Activated T-helper 1 cell treated with anti-CD3 and anti-CD28 coated beads, Interleukin-2, amount 50 U/mL, for 16 hours (primary cell): ENCODE measurements at places on chromosomes 12 and 14.

DNA sequence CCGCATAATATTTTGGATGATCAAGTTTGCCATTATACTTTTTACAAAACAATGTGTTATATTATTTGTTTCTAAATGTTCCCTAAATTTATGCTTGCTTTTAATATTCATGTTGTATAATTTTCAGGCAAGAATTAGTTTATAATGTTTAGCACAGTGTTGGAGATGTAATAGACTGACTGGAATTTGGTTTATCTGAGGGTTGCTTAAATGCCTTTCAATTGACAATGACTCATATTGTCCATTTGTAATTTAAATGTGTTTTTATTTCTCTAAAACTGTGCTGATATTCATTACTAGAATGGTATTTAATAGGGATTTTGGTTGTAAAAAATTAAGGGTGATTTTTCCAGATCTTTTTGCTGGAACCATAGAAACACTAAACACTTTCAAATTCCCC, 788.4 kb downstream of the SLC6A15 start:
- DNase-seq, result no peak

DNA sequence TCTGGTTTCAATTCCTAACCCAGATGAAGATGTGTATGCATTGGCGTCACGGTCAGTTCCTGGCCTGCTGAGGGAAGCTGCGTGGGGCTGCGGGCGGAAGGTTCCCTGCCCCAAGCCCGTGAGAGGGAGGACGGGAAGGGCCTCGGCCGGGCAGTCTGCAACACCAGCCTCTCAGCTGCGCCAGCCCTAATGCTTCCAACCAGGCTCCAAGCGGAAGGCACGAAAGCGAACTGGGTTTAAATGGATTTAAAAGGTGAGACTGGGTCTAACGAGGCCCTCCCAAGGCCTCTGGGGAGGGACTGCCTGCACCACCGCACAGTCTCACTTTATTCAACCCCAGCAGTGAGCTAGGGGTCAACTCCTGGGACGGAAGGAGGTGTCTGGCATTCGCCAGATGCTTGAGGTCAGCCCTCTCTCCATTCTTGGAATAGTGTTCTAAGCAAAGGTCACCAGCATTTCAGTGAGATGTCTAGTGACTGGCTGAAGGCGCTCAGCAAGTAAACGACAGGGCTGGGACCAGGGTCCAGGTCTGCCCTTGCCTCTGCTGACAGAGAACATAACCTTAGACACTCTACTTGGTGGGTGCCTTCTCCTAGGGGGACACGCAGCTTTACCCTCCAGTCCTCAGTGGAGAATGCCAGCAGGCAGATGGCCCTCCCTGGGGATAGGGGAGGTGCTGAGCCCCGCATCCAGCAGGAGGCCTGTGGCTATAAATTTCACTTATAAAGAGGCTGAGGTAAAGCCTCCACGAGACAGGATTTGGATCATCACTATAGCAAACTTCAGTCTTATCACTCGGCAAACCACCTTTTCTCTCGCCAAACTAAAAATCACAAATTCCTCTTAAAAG, 92.2 kb downstream of the PIWIL1 start:
- no peak for DNase-seq

DNA sequence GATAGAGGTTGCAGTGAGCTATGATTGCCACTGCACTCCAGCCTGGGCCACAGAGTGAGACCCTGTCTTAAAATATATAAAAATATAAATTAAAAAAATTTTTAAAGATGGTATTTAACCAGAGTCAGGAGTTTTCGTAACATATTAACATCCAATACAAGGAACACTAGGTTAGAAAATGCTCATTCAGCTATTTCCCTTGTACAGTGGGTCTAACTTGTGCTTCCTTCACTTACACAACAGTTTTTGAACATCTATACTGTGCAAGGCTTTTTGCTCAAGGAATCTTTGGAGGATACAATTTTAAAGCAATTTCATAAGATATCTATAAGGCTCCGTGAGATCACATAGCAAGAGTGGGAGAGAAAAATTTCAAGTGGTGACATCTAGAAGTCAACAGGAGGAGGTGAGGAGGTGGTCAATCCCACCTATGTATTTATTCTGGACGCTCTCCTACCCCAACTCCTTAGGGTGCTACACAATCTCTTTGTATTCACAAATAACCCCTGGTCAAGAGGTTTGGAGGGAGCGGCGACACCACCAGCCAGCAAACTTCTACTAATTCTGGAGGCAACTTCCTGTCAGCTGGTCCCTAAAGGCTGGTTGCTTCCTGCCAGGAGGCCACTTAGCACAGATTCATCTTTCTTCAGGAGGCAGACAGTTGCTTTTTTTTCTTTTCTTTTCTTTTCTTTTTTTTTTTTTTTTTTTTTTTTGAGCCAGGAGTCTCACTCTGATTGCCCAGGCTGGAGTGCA, 22.2 kb downstream of the DUSP16 start:
- DNase-seq, result no peak

DNA sequence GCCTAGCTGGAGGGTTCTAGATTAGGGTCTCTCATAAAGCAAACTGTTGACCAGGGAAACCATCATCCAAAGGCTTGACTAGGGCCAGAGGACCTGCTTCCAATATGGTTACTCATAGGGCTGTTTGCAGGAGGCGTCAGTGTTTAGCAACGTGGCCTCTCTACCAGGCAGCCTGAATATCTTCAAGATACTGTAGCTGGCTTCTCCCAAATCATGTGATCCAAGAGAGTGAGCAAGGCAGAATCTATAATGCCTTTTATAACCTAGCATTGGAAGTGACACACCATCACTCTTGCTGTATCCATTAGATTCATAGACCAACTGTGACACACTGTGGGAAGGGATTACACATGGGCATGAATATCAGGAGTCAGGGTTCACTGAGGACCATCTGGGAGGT, 17.3 kb downstream of the TPH2 start:
- no peak for DNase-seq

- DNase-seq, result no peak
Observed at GRCh38 chr12:64687816-64688215, 71.4 kb downstream of the GNS start.

DNA sequence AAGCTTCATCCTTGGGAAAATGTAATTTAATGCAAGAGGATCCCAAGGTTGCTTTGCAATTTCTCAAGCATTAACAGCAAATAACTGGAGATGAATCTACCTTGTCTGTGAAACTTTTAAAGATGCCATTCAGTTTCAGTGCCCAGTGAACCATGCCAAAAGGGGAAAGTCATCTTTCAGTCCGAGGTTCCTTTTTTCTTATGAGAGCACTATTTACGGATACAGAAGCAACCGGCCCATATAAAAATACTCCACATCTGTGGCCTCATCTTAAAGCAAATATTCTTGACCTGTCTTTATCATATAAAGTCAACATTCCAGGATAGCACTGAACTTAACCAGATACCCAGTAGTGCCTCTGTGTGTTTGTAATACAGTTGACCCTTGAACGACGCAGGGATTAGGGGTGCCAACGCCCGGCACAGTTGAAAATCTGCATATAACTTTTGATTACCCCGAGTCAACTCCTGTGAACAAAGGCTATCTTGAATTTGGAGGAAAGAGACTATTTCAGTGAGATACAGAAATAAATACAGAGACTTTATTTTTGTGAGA, 209.4 kb downstream of the PCNX1 start:
- no peak for DNase-seq

DNA sequence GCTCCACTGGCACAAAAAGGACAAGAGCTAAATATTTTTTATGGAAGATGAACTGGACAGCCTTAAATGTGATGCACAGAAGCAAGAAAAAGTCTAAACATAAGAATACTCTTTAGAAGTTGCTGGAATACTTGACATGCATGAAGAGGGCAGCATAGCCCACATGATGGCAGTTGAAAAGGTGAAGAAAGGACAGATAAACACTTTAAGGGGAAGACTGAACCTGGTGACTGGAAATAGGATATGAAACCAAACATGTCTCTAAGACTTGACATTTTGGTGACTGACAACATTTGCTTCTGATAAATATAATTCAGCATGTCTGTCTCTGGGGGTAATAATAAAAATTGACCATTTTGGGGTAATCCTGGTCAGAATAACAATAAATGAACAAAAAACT, 273.1 kb downstream of the CCDC91 start:
- DNase-seq, result no peak

- DNase-seq, result no peak
Observed at GRCh38 chr12:26226629-26227360, 31.4 kb downstream of the SSPN start.

DNA sequence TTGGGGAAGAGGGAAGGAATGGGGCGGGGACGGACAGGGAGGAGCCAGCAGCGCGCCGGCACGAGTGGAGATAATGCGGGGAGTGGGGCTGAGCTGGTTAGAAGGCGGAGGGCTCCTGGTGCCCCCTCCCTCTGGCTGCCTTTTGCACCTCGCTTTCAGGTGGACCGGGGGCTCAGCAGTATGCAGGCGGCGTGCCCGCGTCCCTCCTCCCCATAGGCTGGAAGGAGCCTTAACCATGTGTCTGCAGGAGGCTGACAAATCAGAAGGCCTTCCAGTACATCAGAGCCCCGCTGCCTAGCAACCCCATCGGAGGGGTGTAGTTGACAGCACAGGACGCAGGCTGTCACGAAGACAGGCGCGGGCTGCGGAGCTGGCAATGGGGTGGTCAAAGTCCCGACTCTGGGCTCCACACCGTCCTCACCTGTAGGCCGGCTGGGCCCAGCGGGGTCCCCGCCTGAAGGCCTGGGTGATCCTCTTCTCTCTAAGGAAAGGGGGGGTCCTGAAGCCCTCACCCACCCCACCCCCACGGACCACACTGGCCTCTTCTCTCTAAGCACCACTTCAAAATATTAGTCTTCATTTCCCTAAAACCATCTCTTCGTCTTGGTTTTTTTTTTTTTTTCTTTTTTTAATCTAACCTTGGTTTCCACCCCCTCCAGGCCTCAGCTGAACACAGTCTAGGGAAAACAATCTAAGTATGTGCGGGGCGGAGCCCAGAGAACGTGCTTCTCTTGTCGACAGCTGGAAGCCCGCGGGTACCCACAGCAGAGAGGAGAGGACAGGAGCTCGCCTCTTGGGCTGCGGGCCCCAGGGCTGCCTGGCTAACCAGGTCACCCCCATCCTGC, 44.5 kb downstream of the KDM2B start:
- no peak for DNase-seq

- DNase-seq, result no peak
Observed at GRCh38 chr12:74890237-74890599, 319.4 kb downstream of the KCNC2 start.

- peak; percentile 6 for DNase-seq
Observed at GRCh38 chr12:2853626-2854025, 3.2 kb downstream of the TEX52 start.

GRCh38 chr12:91327131-91327530, 144.5 kb upstream of the DCN start:
- no peak for DNase-seq

DNA sequence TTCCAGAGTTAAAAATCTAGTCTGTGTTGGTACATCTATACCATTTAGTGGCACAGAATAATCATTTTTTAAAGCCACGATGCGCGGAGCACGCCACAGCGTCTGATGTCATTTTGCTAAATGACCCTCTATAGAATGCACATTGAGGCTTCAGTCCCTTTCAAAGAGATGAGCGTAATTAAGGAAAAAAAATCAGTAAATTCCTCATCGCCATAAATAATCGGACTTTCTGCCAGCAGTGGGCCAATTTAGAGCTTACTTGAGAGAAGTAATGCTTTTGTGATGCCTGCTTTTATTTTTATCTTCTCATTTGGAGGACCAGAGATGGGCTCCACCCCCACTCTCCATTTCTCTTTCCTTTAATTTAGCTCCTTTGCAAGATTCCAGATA, 4.0 kb downstream of the ASCL1 start:
- DNase-seq, result no peak

DNA sequence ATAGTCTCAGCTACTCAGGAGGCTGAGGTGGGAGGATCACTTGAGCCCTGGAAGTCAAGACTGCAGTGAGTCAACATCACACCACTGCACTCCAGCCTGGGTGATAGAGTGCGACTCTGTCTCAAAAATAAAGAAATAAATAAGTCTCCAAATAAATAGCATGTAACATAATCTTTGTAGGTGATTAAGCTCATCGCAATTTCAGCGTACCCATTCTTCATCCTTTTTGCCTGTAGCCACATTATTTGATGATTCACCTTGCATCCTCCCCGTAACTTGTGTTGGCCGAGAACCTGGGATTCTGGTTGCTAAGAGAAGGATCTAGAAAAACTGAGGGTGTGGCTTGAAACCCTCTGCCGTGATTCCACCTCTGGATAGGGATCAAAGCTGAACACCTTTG, 115.1 kb downstream of the GALC start:
- no peak for DNase-seq

- no peak for DNase-seq
Observed at GRCh38 chr12:72502546-72502945, 230.4 kb downstream of the TRHDE start.
